ENCODE measurements at places on chromosomes 5 and 9. TPM values are rescaled to one million over a fixed set of nuclear protein-coding genes. Genes with fewer than 3 reads are reported as not detected.

DNA sequence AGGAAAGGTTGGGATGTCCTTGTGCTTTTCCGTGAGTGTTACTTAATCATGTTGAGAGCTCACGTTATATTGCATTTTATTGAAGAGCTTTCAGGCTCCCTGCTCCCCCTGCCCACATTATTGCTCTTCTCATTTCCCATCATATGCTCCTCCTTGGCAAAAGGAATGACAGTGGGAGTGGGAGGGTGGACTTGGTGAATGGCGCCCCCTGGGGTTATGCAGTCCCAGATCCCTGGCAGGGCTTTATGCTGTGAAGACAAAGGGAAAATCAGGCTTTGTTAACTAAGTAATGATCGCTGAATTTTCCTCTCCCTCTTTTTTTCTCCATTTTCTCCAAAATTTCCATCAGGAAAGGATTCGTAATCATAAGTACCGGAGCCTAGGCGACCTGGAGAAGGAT lies 166.6 kb downstream of the SMARCA2 start:
- no peak for DNase-seq

- DNase-seq: no peak
Measured at GRCh38 chr9:87086221-87086818, 139.0 kb upstream of the GAS1 start.

GRCh38 chr9:136694163-136694871 lies 7.1 kb upstream of the AGPAT2 start:
- peak; percentile 72 for DNase-seq

- DNase-seq: no peak
Measured at GRCh38 chr9:83981126-83981871, 694 bp downstream of the RMI1 start.

- no peak for DNase-seq
Measured at GRCh38 chr9:132990781-132991180, 12.3 kb downstream of the GFI1B start.

DNA sequence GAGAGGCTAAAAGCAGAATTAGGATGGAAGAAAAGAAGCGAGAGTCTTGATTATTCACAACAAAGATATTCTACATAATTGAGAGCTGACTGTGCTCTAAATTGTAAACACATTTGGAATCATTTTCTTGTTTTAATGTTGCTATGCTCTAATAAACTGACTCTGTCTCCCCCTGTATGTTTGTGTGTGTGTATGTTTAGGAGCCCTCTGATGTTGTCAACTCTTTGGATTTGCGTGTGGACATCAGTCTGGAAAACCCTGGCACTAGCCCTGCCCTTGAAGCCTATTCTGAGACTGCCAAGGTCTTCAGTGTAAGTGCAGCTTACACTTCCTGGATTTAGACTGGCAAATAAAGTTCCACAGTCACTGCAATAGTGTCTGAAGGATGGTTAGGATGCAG lies 37.8 kb downstream of the MOCS2 start:
- no peak for DNase-seq

- DNase-seq: no peak
Measured at GRCh38 chr5:89353837-89354551, 471.0 kb upstream of the MEF2C start.

DNA sequence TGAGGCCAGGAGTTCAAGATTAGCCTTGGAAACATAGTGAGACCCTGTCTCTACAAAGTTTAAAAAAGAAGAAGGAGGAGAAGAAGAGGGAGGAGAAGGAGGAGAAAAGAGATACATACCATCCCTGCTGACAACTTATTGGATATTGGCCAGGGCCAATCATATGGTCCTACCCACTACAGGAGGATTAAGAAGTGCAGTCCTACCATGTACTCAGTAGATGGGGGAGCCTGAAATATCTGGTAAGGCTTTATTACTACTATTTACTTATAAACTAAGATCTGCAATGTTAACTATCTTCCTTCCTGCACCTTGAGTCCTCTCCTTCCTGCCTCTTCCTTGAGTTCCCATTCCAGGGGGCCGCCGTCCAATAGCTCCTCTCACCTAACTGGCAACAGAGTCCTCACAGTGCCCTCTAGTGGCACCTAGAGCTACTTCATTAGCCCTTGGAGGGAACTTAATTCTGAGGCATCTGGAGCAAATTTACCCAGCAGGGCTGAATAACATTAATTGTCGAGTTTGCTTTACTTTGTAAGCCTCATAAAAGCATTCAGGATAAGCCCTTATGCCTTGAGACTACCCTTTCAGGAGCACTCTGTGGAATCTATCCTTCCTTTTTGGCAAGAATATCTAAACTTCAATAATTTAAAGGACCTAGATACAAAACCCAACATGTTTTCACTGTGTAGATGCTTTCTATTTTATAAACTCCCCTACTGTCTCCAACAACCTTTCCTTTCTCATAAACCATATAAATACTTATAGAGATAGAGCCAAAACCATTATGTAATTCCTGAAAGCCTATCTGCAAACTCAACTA lies 39.1 kb upstream of the RANBP6 start:
- DNase-seq: peak; percentile 73

DNA sequence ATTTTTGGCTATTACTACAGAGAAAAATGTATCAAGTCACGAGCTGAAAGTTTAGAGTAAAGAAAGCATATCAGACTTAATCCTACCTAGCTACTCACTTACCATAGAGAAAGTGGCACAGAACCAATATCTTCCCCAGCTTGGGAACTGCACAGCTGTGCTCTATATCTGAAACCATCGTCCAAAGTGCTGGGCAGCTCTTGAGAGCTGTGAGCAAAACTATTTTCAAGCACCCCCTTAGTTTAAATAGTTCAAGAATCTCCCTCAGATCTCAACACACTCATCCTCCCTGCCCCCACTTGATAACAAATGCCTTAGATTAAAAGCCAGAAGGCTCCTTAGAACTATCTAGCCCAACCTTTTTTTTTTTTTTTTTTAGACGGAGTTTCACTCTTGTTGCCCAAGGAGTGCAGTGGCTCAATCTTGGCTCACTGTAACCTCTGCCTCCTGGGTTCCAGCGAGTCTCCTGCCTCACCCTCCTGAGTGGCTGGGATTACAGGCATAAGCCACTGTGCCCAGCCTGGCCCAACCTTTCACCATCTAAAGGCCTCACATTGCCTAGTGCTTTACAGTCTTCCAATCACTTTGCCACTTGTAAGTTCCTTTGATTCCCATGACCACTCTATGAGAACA lies 94.2 kb upstream of the APC start:
- no peak for DNase-seq

- no peak for DNase-seq
Measured at GRCh38 chr5:81310402-81311063, 9.1 kb downstream of the ZCCHC9 start.

DNA sequence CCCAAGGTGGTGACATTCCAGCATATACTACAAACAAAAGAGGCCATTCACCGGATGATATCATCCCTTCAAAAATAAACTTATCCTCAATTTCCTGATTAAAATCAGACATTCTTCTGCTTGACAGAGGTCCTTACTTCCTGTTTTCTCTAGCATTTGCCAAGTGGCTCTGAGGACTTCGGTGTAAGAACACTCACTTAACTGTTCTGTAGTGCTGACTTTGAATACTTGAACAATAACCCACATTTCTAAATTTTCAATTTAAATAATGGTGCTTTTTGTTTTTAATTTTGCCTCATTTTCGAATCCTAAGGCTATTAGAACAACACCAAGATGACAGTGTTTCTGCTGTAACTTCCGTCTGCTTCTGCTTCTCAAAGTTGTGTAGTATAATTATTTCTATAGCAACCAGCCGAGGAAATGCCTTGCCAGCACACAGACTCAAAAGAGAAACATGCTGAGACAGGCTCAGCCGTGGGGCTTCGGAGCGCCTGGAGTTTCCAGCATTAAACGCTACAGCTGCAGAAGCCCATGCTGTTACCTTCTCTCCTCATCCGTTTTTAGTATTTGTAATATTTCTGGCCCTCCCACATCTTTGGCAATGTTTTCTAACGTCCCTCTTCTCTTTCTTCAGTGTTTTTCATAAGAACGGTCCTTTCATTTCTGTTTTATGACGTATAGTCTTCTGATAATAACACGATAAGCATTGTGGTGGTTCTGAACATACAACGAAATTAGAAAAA lies 19.5 kb upstream of the ANXA1 start:
- peak; percentile 70 for DNase-seq

- DNase-seq: no peak
Measured at GRCh38 chr5:71865665-71866320, 146.7 kb downstream of the CARTPT start.

DNA sequence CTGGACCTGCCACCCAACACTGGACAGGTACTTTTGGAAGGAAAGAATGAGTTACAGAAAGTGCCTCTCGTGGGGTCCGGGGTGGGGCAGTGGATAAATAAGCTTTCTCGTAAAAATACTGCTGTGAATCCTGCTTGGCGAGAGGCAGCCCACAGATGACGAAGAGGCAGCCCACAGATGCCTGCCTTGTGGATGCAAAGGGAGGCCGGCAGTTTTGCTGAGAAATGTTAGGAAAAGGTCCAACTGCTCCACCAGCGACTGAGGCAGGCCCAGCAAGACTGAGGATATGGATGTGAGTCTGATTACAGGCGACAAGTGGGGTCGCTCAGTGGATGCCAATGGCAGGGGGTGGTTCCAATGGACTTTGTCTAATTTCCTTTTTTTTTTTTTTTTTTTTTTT lies 79.1 kb upstream of the PPP1R26 start:
- no peak for DNase-seq

- peak; percentile 40 for DNase-seq
Measured at GRCh38 chr9:36436909-36437308, 36.8 kb upstream of the RNF38 start.

- DNase-seq: no peak
Measured at GRCh38 chr5:33075731-33076130, 364.6 kb downstream of the NPR3 start.

GRCh38 chr9:101388507-101388993 lies 3.7 kb upstream of the BAAT start:
- DNase-seq: no peak

GRCh38 chr5:79934681-79935080 lies 56.4 kb downstream of the MTX3 start:
- no peak for DNase-seq

DNA sequence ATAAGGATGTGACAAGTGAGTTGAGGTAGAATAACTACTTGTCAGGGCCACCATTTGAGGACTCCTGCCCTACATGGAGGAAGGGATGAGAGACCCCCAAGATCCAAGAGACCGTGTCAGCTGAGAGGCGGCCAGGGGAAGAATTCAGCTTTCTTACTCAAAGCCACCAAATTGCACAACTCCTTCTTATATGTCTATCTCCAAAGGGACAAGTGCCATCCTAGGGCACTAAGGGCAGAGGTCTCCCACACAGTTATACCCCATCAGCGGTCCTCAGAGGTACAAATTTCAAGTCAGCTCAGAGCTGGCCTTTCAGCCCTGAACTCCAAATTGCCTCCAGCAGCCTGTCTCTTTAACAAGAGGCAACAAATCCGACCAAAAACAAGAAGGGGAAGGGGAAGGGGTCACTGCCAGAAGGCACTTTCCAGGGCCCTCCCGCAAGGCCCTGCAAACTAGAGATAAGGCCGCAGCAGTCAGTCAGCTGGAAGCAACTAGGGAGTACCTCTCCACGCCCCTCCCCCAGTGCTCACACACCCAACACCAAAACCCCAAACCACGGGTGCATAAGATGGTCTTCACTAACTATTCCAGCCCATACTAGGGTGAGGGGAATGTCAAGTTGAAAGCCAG lies 6.1 kb upstream of the STOML2 start:
- DNase-seq: no peak

GRCh38 chr9:136016572-136017288 lies 55.6 kb upstream of the UBAC1 start:
- no peak for DNase-seq

DNA sequence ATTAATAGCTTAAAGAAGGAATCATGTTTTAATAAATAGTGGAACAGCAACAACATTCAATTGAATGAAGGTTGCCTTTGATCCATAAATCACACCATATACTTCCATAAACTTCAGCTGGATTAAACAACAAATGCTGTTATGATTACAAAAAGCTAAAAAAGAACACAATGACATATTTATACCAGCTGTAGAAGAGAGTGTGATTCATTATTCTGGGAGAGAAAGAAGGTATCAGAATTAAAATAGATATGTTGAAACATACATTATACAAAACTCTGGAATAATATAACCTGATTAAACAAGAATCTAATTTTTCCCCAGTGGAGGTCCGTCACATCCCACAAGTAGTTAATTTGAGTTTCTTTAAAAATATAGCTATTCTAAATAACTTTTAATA lies 7.5 kb upstream of the RECK start:
- no peak for DNase-seq

GRCh38 chr5:54873691-54874090 lies 111.7 kb downstream of the ESM1 start:
- no peak for DNase-seq

DNA sequence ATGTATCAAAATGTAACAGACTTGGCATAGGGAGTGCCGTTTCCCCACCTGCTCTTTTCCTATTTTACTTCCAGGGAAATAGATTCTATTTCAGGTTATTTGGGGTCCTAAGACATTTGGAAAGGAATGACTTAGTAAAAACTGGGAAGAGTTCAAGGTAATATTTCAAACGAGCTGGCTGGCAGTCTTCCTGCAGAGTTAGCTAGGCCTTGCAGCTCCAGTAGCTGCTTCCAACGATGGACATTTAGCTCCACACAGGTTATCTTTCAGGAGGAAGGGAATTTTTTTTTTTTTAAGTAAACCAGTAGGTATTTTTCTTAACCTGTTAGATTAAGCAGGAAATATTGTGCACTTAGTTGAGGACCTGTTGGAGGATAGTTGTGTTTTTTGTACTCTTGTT lies 45.2 kb downstream of the TLE4 start:
- no peak for DNase-seq

DNA sequence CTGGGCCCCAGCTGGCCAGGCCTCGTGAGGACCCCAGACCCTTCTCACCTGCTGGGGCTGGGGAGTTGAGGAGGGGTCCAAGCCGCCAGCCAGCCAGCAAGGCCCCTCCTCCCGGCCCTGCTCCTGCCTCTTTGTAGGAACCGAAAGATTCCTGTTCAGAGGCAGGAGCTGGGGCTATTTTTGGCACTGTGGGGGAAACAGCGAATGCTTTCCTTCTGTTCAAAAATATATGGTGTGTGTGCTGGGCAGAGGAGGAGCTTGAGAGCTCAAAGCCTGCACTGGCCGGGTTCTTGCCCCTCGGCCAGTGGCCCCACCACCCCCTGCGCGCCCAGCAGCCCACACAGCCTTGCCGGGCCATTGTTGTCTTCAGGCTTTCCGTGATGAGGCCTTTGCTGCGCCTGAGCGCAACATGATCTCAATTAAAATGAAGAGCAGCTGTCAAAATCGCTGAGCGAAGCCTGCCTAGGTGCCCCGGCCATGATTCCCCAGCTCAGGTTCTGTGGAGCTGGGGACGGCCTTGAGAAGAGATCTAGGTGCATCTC lies 13.4 kb downstream of the NCS1 start:
- DNase-seq: no peak

FOXI1 gene
- total RNA-seq: not detected

MCIDAS gene
- total RNA-seq: not detected

MUSK gene
- total RNA-seq: 1.1 TPM

JAKMIP2 gene
- total RNA-seq: 0.53 TPM

SPZ1 gene
- total RNA-seq: not detected

FCN2 gene
- total RNA-seq: not detected

SREK1IP1 gene
- total RNA-seq: 12.9 TPM

NFIB gene
- 118 TPM for total RNA-seq

Data from left cardiac atrium (tissue), 4 donors.